Activated CD8-positive, alpha-beta memory T cell treated with anti-CD3 and anti-CD28 coated beads for 1 hour (primary cell): ENCODE measurements at places on chromosomes 11 and 22.

DNA sequence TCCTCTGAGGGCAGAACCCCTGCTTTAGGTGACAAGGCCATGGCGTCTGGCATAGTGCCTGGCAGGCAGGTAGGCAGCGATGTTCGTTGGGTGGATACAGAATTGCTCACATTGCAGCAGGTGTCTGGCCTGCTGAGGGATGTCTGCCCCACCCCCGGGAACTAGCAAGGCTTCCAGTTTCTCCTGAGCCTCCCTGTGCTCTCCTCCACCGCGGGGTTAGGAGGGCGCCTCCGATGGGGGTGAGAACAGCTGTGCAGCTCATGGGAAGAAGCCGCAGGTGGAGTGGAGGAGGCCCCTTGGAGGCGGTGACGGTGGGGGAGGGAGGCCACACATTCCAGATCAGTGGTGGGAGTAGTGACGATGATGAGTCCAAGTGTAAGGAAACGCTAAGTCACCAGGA lies 48.3 kb upstream of the JAM3 start:
- no peak for DNase-seq

- no peak for DNase-seq
These were observed 709 bp upstream of the ST3GAL4 start for GRCh38 chr11:126354631-126355323.

GRCh38 chr11:43810929-43811596 lies 69.6 kb upstream of the ALKBH3 start:
- DNase-seq = no peak

GRCh38 chr11:117319214-117319840 lies 3.3 kb upstream of the BACE1 start:
- no peak for DNase-seq

DNA sequence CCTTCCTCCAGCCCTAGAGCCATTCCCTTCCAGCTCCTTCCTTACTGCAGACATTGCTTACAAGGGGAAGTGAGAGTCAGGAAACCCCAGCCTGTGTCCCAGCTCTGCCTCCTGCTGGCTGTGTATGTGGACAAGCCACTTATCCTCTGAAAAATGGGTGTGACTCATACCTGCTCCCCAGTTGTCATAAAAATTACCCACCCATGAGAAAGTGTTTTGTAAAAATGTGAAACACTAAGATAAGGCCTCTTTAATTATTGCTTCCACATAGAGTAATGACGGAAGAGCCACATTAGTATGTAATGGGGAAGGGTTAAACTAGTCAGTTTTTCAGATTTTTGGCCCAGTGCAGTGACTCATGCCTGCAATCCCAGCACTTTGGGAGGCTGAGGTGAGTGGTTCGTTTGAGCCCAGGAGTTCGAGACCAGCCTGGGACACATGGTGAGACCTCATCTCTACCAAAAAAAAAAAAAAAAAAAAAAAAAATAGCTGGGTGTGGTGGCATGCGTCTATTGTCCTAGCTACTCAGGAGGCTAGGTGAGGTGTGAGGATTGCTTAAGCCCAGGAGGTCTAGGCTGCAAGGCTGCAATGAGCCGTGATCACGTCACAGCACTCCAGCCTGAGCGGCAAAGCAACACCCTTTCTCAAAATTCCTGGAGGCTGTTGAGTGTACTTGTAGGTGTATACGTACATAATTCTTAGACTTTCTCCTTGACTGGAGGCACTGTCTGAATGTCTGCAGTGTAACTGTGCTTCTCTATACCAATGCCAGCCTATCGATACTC lies 84.9 kb downstream of the CTTN start:
- no peak for DNase-seq
